Stimulated activated CD4-positive, alpha-beta T cell treated with anti-CD3 and anti-CD28 coated beads, Interleukin-12 subunit alpha, Interleukin-12 subunit beta, amount 100 ng/mL, for 24 hours (primary cell): ENCODE measurements at places on chromosomes 11 and 22.

- no peak for DNase-seq
These were observed 5.6 kb upstream of the LRFN4 start for GRCh38 chr11:66851239-66851596.

- DNase-seq = no peak
These were observed 7.8 kb upstream of the P4HA3 start for GRCh38 chr11:74319139-74319816.

GRCh38 chr22:37617431-37617830 is 8.8 kb downstream of the GGA1 start:
- no peak for DNase-seq

DNA sequence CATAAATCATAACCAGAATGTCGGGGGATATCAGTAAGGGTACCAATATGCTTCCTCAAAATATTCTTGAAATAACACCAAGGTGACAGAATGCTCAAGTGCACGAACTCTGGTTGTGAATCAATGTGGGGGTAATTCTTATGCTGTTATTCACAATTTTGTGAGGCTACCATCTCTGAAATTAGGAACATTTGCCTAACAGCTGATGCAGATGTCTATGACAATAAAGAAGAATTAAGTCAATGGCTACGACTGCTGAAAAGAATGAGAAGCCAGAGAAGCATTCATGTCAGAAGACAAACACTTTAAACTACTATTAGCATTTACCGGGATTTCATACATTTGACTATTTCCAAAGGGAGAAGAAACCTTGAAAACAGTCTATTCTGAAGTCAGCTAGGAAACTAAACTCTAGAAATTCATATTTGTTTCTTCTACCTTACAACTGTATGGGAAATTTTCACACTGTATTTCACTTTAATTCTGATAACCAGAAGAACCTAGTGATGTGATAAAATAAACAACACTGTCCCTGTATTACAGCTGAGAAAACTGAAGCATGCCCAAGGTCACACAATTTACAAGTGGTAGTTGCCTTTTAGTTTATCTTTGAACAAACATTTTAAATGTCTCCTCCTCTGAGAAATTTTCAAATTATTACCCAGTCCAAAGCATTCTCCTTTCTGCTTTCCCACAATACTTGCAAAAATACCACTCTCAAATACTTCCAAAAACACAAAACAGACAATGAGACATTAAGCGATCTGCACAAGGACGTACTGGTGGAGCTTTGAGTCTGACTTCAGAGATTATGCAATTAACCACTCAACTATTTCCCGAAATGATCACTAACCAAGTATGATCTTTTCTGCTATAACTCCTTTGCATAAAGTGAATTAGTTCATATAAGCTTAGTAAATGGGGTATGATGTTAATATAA is 18.0 kb upstream of the ARHGAP32 start:
- no peak for DNase-seq

GRCh38 chr11:76257074-76257719 is 50.9 kb upstream of the WNT11 start:
- DNase-seq = no peak

DNA sequence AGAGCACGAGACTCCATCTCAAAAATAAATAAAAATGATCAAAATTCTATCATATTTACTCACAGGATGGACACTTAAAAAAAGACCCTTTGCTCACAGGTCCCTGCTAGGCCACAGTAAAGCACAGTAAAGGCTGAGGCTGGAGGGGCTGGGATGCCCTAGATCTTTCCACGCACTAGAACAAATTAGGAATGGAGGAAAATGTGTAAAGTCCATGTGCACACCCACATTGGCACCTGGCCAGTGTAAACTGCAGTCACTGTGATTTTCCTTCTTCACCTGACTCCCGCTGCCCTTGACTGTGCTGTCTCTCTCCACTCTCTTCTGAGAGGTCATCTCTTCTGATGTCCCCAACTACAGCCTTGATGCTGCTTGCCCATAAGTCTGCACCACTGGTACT is 195.5 kb downstream of the EFCAB6 start:
- DNase-seq = no peak
